ENCODE measurements at places on chromosomes 2 and 18.

DNA sequence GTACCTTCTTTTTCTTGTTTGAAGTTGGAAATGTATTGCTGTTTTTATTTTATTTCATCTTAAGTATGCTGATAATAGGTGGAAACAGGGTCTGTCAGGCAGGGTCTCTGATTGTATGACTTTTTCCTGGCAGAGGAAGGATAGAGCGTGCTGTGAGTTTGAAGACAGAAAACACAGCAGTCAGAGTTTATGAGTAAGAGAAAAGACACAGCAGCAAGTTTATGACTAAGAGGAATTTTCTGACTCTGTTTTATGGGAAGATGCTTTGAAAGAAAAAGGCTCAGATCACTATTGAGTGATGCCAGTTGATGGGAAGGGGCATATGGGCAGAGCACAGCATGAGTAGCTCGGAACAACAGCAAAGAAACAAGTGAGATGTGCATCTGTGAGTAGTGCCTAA, 379.1 kb downstream of the MEIS1 start:
- DNase-seq, result no peak

GRCh38 chr2:239487272-239487671, 86.5 kb upstream of the HDAC4 start:
- DNase-seq, result no peak

DNA sequence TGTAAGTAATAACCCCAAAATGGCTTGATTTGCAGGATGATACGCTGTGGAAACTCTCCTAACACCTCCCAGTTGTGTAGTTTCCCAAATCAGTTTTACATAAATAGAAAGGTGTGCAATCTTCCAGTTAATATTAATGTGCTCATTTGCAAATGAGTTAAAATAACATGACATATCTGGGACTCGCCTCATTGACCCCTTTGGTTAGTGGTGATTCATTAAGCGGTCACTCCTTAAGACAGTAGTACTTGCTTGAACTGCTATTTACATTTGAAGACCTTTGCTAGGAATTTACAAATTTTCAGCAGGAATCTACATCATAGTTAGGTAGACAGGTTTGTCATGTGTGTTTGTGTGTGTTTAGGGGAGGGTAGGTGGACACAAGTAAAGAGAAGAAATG, 1367.7 kb upstream of the CELF4 start:
- no peak for DNase-seq

DNA sequence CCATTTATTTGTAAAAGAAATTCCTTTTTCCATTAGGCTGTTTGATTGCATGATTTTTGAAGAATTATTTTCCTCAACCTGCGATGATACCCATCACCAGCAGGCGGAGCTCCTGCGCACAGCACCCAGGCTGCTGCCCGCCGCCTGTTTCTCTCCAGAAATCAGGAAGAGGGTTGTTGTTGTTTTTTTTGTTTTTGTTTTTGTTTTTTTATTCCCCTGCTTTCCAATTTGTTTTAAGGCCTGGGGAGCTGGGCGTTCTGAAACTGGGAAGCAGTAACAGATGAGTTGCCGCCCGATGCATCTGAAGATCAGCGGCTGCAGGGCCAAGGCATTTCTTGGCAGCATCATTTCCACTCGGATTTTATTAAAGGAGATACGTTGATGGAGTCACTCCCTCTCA, 132.1 kb downstream of the MBP start:
- no peak for DNase-seq
